SK-N-SH treated with all-trans-retinoic acid at 6 μM for 48 hours (cell line): ENCODE measurements at places on chromosomes 3 and 15.

GRCh38 chr3:143276592-143276991, 157.0 kb downstream of the CHST2 start:
- ATAC-seq, result no peak

DNA sequence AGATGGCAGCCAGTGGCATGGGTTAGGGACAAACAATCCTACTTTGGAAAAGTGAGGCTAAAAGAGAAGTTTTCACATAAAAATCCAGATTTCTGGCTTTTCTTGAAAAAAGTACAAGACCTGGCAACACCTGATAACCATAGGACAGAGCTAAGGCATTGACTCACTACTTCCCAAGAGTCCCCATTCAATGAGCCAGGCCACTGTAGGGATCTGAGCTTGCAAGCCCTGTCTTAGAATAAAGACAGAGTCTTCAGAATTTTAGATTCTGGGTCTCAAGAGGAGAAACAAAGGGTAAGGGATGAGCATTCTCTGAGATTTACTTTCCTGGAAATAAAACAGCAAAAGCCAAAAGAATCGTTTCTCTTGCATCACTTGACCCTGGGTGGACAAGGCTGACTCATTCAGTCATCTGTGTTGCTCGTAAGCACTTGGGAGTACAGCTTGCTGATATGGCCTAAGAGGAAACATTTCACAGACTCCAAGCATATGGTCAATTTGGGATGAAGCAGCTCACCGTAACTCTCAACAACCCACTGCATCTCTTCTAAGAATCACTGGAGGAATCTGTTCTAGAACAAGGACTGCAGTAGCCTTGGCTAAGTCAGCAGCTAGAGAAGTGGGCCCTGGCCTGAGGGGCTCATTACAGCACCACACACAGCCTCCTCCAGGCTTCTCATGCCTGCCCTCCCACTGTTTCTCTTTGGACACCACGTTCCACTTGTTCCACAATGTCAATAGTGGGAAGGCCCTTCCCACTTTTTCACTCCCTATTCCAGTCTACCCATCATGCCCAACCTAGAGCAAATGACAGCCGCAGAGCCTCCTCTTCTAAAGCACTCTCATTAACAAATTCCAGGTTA, 86.2 kb downstream of the RFTN1 start:
- peak; percentile 84 for ATAC-seq

DNA sequence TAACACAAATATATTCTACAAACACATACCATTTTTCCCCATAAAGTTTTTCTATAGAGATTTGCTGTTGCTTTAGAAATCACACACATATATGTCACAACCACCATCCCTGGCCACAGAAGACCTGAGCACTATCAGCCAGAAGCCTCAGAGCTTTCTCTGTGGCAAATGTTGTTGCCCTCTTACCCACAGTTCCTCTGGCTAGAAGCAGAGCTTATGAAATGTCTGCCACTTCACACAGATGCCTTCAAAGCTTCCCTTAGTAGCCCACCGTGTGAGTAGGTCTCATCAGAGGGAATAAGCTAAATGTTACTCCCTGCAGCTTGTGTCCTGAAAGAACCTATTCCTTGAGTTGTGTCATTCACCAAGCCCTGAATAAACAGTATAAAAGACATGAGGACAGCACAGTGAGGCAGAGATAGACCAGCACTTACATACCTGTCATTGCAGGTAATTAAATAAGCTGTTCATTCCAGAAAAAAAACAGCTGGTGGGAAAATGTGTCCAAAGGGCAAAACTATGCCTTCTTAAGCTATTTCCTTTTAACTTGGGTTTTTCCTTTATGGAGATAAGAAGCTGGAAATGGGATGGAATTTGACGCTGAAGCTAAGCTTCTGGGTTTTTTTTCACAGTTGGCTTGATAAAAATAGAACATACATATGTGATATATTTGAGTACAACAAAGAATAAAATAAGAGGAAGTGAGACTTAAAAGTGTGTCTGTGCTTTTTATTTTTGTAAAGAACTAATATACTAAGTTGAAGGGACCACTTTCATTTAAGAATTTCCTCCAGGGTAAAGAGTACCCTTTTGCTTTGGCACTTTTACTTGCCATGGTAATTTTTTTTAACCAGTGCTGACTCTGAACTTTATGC, 391.4 kb downstream of the KCNH8 start:
- no peak for ATAC-seq

DNA sequence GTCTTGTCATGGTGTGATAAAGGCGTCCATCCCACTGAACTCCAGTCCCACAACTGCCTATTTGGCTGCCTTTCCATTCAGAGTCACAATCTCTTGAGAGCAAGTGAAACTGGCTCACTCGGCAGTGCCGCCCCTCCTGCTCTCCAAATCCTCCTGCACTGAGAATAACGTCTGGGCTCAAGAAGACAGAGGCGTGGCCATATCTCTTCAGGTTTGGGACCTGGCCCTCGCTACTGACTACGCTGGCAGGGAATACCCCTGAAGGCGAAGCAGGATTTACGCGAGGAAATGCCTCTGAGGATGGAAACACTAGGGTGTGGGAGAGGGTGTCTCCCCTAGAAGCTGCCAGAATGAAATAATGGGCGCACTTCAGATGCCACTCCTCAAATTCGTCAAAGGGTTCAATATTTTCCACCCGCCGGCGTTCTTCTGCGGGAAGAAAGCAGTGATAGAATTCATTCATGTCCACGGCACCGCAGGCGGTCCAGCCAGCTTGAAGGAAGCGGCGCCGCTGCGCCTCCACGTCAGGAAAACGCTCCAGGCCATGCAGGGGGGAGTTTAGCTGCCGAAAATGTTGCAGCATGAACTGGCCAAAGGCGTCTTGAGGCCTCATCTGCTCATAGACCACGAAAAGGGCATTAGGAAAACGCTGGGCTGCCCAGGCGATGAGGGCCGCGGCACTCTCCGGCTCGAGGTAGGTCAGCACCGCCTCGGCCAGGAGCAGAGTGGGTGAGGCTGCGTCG, 985 bp downstream of the LCMT2 start:
- no peak for ATAC-seq

DNA sequence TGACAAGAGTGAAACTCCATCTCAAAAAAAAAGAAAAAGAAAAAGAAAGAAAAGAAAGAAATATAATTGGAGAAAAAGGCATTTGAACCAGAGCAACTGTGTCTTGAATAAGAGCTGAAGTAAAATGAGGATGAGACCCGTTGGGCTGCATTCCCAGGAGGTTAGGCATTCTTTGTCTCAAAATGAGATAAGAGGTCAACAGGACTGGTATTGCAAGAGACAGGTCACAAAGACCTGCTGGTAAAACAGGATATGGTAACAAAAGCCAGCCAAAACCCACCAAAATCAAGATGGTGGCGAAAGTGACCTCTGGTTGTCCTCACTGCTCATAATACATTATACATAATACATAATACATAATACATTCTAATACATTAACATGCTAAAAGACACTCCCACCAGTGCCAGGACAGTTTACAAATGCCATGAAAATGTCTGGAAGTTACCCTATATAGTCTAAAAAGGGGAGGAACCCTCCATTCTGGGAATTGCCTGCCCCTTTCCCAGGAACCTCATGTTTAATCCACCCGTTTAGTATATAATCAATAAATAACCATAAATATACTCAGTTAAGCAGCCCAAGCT, 8.6 kb upstream of the TIPIN start:
- no peak for ATAC-seq

GRCh38 chr3:23242106-23242505, 39.0 kb downstream of the UBE2E2 start:
- ATAC-seq, result no peak

DNA sequence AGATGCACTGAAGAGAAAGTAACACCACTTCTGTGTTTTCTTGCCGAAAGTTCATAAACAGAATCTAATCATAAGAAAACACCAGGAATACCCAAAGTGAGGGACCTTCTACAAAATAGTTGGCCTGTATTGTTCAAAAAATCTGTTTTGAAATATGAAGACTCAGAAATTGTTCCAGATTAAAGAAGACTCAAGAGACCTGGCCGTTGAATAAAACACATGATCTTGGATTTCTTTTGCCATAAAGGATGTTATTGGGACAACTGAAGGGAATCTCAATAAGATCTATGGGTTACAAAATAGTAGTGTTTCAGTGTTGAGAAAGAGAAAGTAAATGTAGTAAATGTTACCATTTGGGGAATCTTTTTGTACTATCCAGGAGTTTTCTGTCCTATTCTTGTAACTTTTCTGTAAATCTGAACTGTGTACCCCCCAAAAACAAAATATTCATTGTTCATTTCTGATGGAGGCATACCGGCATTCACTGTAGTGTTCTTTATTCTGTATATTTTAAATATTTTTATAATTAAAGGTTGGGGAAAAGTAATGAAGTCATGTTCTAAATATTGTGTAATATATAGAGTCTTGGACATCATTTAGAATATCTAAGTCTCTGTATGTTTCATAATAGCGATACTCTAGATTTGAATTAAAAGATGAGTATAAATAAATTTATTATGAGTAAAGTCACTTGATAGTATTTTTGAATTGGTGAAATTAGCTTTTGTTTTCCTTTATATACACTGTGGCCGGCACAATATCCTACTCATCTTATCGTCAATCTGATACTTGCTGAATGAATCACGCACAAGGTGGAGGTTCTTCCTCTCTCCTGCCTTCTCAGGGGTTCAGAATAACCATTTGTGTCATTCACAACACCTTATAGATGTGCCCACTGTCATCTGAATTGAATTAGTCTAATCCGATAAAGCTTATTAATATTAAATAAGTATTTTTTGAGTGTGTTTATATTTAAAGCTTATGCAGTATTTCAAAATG, 66.7 kb downstream of the TRAK1 start:
- ATAC-seq, result no peak

DNA sequence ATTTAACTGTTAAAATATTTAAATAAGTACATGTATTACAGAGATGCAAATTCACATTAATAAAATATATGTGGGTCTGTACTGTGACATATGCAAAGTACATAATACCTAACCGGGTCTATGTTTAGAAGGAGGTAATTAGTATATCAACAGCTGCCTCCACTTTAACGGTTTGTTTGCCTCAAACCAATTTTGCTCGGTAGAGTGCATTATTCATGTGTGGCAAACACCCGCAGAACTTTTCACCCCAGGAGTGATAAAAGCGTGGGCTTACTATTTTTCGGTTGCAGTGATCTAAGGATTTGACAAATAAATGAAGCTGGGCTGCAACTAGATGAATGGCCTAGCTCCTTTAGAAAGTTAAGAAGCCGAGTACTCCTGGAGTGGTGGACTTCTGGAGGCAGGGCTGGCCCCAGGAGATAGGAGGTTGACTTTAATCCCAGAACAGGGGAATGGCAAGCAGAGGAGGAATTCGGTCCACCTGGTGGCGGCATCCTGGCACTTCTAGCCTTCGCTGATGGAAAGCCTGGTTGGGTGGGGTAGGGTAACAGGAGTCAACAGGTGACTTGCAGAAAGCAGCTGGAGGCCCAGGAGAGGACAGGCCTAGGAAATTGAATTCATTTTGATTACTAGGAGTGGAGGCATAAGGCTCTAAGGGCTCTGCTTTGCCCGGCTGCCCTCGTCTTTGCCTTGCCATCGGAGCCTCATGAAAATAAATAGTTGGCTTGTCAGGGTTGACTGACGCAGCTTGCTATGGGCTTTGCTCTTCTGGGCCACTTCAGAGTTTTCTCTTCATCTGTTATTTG, 2.4 kb downstream of the SLCO3A1 start:
- ATAC-seq, result no peak

GRCh38 chr3:55698831-55699230, 211.7 kb upstream of the WNT5A start:
- ATAC-seq, result no peak

DNA sequence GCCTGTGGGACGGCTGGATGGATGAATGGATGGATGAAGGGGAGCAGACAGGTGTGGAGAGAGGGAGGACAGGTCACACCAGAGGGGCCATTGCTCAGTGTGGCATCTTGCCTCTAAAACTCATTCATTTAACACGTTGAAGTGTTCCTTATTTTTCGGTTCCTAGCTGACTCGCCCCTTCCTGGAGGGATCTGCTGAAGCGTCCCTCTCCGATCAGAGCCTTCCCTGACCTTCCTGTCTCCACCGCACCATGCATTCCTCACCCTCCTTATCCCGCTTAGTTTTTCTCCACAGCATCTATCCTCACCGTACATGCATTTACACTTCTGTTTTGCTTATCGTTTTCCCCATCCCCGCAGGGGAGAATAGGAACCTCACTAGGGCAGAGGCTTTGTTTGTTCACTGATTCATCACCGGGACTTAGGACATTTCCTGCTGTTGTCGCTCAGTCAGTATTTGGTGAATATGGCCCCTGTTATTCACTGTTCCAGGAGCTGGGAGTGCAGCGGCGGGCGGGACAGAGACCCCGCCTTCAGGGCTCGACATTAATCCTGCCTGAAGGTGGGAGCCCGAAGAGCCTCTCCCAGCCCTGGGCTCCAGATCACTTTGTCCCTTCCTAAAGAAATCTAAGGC, 32.0 kb downstream of the FOXL2 start:
- peak; percentile 2; the same call in 2 of the 3 replicates for ATAC-seq

GRCh38 chr3:95460274-95460673, 1354.1 kb upstream of the EPHA6 start:
- no peak for ATAC-seq

DNA sequence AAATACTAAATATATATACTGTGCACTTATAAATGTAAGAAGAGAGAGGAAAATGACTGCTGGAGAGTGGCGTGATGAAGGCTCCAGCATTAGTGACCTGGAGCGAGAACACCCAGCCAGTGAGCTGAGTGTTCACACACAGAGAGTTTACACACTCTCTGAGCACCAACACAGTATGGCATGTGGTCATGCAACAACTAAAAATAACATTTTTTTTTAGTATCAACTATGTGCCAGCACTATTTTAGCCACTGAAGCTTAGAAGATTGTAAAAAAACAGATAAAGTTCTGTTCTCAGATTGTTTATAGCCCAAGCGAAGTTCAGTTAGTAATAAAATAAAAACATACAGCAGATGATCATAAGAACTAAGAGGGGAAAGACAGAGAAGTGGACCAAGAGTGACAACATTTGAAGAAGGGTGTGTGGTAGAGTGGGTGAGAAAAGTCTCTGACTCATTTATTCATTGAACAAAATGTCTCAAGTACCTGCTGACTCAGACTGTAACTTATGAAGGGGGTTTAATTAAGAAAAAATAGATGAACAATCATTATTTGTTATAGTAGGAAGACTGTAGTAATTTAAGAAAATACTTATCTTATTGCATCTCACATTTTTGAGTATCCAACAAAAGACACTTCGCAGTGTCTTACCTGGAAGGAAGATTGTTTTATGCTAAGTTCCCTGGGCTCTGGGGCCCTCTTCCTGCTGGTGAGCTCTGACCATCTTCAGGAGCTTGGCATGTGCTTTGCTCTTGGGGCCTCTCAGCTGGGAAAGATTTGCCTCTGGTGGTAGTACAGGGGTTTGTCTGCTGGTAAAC, 43.8 kb downstream of the GAP43 start:
- ATAC-seq, result 0 out of 3 replicates have a peak, but pooled peaks have one; percentile 26
